ENCODE measurements at places on chromosomes 7 and 10.
A peak's percentile ranks its signal among the peaks of the same experiment; 100 is the strongest.

GRCh38 chr10:46555713-46556514 lies 544 bp downstream of the GPRIN2 start:
- DNase-seq: no peak

DNA sequence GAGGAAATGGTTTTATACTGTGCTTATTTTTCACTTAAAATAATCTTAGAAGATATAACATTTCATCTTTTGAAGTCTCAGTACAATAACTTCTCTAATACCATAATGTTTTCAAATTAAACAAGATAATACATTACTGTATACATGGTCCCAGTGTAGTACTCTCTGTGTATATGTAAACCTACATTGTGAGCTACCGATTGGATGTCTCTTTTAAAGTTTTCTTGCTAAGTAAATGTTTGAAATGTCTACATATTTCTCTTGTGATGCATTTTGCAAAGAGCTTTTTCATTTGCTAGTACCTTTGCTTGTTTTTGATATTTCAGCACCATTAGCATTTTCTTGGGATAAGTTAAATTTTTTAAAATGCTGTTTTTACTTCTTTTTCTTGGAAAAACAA lies 94.8 kb downstream of the PRKG1 start:
- peak; percentile 35 for DNase-seq

DNA sequence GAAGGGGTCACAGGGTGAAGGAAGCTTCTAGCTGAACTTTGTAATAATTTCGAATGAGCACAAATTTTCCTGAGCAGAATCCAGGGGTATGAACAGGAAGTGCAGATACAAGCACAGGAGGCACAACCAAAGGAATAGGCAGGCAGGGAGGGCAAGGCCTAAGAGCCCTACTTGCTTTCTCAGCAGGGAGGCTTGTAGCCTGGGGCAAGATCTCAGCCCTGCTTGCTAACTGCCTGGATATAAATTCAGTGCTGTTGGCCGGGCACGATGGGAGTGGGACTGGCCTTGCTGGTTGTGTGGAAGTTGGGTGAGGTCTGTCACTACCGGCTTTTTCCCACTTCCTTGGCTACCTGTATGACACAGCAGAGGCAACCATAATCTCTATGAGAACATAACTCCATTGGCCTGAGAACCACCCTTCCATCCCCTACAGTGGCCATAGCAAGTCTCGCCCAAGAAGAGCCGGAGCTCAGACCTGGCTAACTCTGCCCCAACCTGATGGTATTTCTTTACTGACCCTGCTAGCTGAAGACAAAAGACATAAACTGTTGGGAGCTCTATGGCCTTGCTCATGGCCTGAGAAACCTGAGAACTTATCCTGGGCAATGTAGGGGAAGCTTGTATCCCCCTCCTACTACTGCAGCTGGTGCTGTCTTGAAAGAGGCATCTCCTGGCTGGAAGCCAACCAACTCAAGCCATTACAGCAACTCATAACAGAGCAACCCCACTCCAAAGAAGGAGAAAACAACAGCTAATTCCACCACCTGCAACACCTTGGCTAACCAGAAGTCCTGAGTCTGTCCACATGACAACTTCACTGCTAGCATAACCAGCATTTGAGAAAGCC lies 27.6 kb downstream of the CLDN12 start:
- no peak for DNase-seq

GRCh38 chr7:64887756-64888508 lies 15.1 kb upstream of the ZNF273 start:
- no peak for DNase-seq

DNA sequence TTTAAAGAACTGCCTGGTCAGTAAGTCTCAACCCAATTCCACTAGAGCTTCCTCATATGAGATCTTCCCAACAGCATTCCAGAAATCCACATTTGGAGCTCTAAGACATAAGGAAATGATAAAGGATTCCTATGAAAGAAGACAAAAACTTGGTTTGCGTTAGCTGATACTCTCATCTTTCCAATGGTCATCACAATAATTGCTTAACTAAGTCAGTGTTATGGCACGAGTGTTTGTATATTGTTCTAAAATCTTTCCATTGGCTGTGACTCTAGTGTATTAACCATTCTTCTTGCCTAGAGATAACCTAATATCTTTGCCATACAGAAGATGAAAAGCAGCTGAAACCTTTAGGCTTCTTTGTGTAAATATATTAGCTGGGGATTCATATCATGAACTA lies 289.0 kb downstream of the SNX13 start:
- peak; percentile 26 for DNase-seq

DNA sequence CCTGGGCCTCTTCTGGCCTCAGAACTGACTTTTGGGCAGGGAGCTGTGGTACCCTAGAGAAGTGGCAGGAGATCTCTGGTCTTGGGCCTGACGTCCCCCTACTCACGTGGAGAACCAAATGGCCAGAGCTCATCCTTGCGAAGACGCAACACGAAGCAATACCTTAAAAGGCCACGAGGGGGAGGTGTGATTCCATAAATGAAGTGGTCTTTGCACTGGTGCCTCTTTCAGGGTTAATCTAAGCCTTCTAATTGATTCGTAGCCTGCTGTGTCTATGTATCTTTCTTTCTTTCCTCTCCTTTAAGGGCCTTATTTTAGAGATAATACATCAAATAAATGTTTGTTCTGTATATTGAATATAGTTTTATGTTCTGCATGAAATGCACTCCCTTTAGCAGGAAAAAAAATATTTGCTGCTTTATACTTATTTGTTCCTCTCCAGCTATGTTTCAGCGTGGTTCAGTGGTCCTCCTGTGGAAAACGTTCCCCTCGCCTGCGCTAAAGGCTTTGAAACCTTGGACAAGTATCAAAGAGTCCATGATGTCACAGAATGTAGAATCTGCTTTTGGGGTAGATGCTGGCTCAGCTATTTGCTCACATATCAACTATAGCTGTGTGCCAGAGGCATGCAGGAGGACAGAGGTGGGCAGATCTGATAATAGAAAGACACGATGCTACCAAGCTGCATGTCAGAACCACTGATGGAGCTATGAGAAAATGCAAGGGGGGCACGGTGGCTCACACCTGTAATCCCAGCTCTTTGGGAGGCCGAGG lies 41.0 kb downstream of the STRA8 start:
- DNase-seq: peak; percentile 67

DNA sequence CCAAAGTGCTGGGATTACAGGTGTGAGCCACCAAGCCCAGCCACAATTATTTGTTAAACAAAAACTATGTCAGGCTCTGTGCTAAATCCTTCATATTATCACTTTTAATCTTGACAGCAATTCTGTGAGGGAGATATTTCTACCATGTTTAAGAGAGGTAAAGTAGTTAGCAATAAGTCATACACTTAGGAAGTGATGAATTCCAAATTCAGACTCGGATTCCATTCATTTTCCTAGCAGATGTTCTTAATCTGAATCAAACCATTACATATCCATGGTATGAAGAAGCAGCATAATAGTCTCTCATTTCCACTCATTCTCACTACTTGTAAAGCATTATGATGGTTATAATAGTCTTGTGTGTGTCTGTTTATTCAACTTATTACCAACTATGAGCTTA lies 2.9 kb upstream of the CD36 start:
- DNase-seq: peak; percentile 59

- DNase-seq: peak; percentile 51
These were observed 95.5 kb downstream of the OAT start for GRCh38 chr10:124323111-124323725.

DNA sequence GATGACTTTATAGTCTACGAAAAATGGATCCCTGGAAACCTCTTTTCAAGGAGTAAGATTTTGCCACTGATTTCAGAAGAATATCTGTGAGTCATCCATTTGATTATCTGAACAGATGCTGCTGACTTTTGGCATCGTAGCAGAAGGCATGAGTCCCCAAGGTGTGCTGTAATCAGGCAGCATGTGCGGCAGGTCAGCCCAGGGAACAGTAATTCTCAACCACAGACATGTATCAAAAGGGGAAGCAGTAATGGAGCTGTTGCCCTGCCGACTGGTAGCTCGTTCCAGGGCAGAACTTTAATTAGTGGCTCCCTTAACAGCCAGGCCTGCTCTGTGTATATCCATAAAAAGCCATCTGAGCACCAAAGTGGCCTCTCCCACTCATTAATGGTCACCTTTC lies 5.7 kb upstream of the VWC2 start:
- no peak for DNase-seq

GRCh38 chr7:78178319-78178718 lies 379.7 kb downstream of the PHTF2 start:
- DNase-seq: no peak

- DNase-seq: no peak
These were observed 151.5 kb downstream of the CUX1 start for GRCh38 chr7:101968720-101969466.

DNA sequence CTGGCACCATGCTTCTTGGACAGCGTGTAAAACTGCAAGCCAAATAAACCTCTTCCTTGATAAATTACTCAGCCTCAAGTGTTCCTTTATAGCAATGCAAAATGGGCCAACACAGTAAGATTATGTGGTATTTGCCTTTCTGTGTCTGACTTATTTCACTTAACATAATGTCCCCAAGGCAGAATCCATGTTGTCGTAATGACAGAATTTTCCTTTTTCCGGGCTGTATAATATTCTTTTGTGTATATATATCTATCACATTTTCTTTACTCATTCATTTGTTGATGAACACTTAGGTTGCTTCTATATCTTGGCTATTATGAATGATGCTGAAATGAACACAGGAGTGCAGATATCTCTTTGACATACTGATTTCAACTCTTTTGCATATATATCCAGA lies 209.1 kb upstream of the PTER start:
- no peak for DNase-seq

GRCh38 chr7:28544453-28545117 lies 132.3 kb downstream of the CREB5 start:
- DNase-seq: no peak

GRCh38 chr7:44152971-44153947 lies 12.1 kb upstream of the MYL7 start:
- DNase-seq: no peak

All from fibroblast of skin of back (primary cell).